Activated T-helper 1 cell treated with anti-CD3 and anti-CD28 coated beads, Interleukin-12 subunit alpha, Interleukin-12 subunit beta, Interleukin-2, Interleukin-4 antibody, amounts not matched to agents 30 ng/mL and 10 ng/mL and 1 ng/mL, durations not matched to agents 14 hours and 24 hours and 36 hours (primary cell): ENCODE measurements at places on chromosomes 7 and 10. TPM values are rescaled to one million over a fixed set of nuclear protein-coding genes. Genes with fewer than 3 reads are reported as not detected.
A peak's percentile ranks its signal among the peaks of the same experiment; 100 is the strongest.

The UNC5B gene
- total RNA-seq: 0.07 and 0.10 TPM in 2 replicates

DNA sequence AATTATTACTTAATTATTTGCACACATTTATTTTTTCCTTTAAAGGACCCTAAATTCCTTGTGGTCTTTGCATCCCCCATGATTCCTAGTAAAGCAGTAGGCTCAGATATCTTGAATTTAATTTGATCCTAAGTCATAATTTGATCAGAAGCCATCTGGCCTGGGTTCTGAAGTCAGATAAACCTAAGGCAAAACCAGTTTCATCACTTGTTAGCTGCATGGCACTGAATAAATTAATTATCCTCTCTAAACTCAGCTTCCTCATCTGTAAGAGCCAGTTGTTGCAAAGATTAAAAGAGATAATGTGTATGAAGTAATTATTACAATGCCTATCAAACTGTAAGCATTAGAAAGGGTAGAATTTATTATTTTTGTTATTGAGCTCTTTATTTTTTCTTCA is 293.1 kb downstream of the GRM8 start:
- no peaks in the 10 kb centered on the region for H3K4me1 ChIP-seq
- H3K4me3 ChIP-seq: no peak overlapping the region
- DNase-seq: no peak
- H3K27me3 ChIP-seq: no peaks in the 10 kb centered on the region

The PLEKHS1 gene
- 0.05 and 0.07 TPM in 2 replicates for total RNA-seq

The GIMAP7 gene
- 46.9 and 55.1 TPM in 2 replicates for total RNA-seq

The PRLHR gene
- not detected in 2 replicates for total RNA-seq

DNA sequence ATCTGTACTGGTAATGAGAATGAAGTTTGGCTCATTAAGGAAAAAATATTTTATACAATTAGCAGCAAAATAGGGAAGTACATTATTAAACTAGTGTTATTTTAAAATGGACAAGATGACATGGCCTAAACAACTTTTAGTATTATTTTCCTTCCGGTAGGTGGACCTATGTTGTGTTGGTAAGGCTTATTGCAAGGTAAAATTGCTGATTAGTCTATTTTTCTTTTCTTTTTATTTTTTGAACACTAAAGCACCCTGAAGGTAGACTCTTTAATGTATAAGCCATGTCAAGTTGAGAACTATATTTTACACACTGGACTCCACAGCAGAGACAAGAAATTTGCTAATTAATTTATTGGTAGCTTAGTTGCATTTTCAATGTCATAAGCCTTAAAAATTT is 239.5 kb upstream of the POT1 start:
- H3K4me1 ChIP-seq: no peaks in the 10 kb centered on the region
- no peak overlapping the region for H3K4me3 ChIP-seq
- DNase-seq: no peak

- H3K36me3 ChIP-seq: no peaks in the 10 kb centered on the region
- no peak overlapping the region for H3K27ac ChIP-seq
- H3K27me3 ChIP-seq: peaks cover 41% of the 10 kb centered on the region
- no peak for DNase-seq
- H3K4me3 ChIP-seq: no peak overlapping the region
Measured at GRCh38 chr7:26664274-26664673, 200.1 kb downstream of the SKAP2 start.

The RBM20 gene
- total RNA-seq: not detected in 2 replicates

GRCh38 chr7:79610748-79611304 is 157.4 kb upstream of the MAGI2 start:
- H3K27me3 ChIP-seq: no peaks in the 10 kb centered on the region
- DNase-seq: no peak
- H3K4me1 ChIP-seq: no peaks in the 10 kb centered on the region

The DNAJB6 gene
- 127 and 137 TPM in 2 replicates for total RNA-seq

The PAX4 gene
- not detected in 2 replicates for total RNA-seq

The FAM24B gene
- 13.1 and 18.4 TPM in 2 replicates for total RNA-seq

DNA sequence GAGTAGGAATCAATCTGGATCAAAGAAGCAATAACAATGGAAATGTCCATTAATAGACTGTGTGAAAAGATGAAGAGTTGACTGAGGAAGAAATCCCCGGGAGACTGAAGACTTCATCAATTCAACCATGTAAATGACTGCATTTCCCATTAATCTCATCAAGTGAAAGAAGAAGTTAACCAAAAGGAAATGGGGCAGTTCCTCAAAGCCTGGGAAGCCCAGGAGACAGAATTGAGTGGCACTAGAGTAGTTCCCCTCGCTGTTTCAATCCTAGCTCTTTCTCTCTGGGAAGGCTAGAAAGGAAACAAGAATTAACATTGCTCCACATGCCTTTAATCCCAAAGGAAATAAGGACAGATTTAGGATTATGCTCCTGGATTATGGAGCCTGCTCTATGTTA is 4.8 kb upstream of the OR6V1 start:
- no peaks in the 10 kb centered on the region for H3K4me1 ChIP-seq
- H3K36me3 ChIP-seq: no peaks in the 10 kb centered on the region
- H3K27ac ChIP-seq: no peak overlapping the region

GRCh38 chr7:93044147-93044810 is 73.5 kb downstream of the SAMD9 start:
- peaks cover 4% of the 10 kb centered on the region for H3K36me3 ChIP-seq
- peaks cover 41% of the 10 kb centered on the region for H3K4me1 ChIP-seq
- DNase-seq: no peak
- no peak overlapping the region for H3K27ac ChIP-seq
- no peak overlapping the region for H3K4me3 ChIP-seq

- no peak for DNase-seq
- peaks cover 21% of the 10 kb centered on the region for H3K4me1 ChIP-seq
- no peaks in the 10 kb centered on the region for H3K36me3 ChIP-seq
Measured at GRCh38 chr7:141076377-141076776, 2.5 kb downstream of the TMEM178B start.

The KCNIP2 gene
- total RNA-seq: 1.4 and 2.5 TPM in 2 replicates

DNA sequence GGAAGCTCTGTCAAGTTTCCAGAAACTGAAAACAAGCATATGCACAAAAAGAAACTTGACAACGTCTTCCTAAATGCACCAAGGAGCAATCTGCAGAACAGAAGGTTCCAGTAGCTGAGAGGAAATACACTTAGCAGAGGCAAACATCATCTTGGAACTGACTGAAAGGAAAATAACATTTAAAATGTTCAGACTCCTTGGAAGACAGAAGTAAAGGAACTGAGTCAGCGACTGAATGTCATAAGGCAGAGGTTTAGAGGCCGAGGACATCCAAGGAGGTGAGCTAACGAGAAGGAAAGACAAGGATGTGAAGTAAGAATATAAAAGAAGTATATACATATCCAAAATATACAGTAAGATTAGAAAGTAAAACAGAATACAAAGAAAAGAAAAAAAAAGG is 24.1 kb downstream of the SEMA3D start:
- no peaks in the 10 kb centered on the region for H3K27me3 ChIP-seq
- DNase-seq: no peak
- H3K4me1 ChIP-seq: peaks cover 5% of the 10 kb centered on the region
- H3K27ac ChIP-seq: no peak overlapping the region
- no peaks in the 10 kb centered on the region for H3K36me3 ChIP-seq

DNA sequence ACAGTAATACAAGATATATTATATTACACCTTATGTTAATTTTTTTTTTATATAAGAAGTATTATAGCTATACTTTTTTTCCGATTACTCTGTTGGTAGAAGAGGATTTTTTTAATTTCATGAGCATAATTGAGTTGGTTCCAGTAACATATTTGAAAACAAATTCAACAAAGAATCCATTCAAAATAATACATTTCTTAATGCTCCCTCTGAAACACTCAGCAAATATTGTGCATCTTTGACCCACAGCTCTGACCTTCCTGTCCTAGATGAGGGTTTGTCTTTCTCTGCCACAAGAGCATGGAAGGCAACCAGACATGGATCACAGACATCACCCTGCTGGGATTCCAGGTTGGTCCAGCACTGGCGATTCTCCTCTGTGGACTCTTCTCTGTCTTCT is at the start of gene OR2A2:
TSS of gene OR2A2 (plus strand) at position 301 of the 400 bp plus-strand sequence. CDS start at position 301, 0 bp downstream.
- H3K27ac ChIP-seq: no peak within 1 kb of the TSS
- H3K36me3 ChIP-seq: no peaks in the 10 kb centered on the region
- no peak for DNase-seq
- H3K27me3 ChIP-seq: peaks cover 15% of the 10 kb centered on the region
- H3K4me1 ChIP-seq: no peaks in the 10 kb centered on the region

GRCh38 chr10:69057951-69058297 is 30.0 kb upstream of the SRGN start:
- H3K4me3 ChIP-seq: no peak overlapping the region
- H3K36me3 ChIP-seq: peaks cover 2% of the 10 kb centered on the region
- H3K27ac ChIP-seq: peak overlapping the region; percentile 81
- peaks cover 54% of the 10 kb centered on the region for H3K4me1 ChIP-seq
- DNase-seq: no peak

- H3K27me3 ChIP-seq: no peaks in the 10 kb centered on the region
- H3K36me3 ChIP-seq: no peaks in the 10 kb centered on the region
- H3K4me1 ChIP-seq: no peaks in the 10 kb centered on the region
- DNase-seq: no peak
- no peak overlapping the region for H3K27ac ChIP-seq
Measured at GRCh38 chr10:131850383-131850870, 50.4 kb upstream of the PPP2R2D start.

DNA sequence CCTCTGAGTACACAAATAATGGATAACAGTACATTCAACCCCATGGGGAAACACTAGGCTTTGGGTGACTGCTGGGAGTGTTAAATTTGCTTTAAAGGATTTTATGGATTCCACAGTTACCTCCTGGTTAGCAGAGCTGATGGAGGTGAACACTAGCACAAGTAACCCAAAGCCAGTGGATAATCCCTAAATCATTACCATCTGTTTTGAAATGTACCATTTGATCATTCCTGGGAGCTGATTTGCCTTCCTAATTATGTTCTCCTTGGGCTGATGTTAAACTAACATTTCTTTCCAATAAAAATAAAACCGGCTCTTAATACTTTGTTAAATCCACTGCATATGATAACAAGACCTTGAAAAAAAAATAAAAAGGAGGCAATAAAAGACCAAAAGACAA is 493.9 kb downstream of the PLXNA4 start:
- H3K4me1 ChIP-seq: no peaks in the 10 kb centered on the region
- H3K4me3 ChIP-seq: no peak overlapping the region
- H3K27me3 ChIP-seq: peaks cover 5% of the 10 kb centered on the region
- DNase-seq: no peak
- no peak overlapping the region for H3K27ac ChIP-seq

GRCh38 chr10:123496996-123497660 is 169.0 kb upstream of the GPR26 start:
- no peaks in the 10 kb centered on the region for H3K36me3 ChIP-seq
- no peaks in the 10 kb centered on the region for H3K4me1 ChIP-seq
- no peak overlapping the region for H3K27ac ChIP-seq
- DNase-seq: no peak
- no peak overlapping the region for H3K4me3 ChIP-seq
- H3K27me3 ChIP-seq: peaks cover 5% of the 10 kb centered on the region

The COBL gene
- total RNA-seq: not detected in 2 replicates

- H3K36me3 ChIP-seq: no peaks in the 10 kb centered on the region
- DNase-seq: no peak
- peaks cover 3% of the 10 kb centered on the region for H3K27me3 ChIP-seq
- H3K27ac ChIP-seq: no peak overlapping the region
Measured at GRCh38 chr7:50641442-50642405, 76.5 kb upstream of the DDC start.

- H3K27me3 ChIP-seq: peaks cover 2% of the 10 kb centered on the region
- peak overlapping the region; percentile 80 for H3K27ac ChIP-seq
- peaks cover 2% of the 10 kb centered on the region for H3K36me3 ChIP-seq
- peaks cover 22% of the 10 kb centered on the region for H3K4me1 ChIP-seq
- peak; percentile 20 for DNase-seq
Measured at GRCh38 chr7:76142861-76143260, 58.8 kb upstream of the SRRM3 start.

- DNase-seq: no peak
- no peak overlapping the region for H3K27ac ChIP-seq
- H3K4me1 ChIP-seq: no peaks in the 10 kb centered on the region
- no peak overlapping the region for H3K4me3 ChIP-seq
Measured at GRCh38 chr7:133117452-133117851, 35.6 kb upstream of the CHCHD3 start.

GRCh38 chr10:52443419-52444388 is 129.6 kb downstream of the DKK1 start:
- no peaks in the 10 kb centered on the region for H3K27me3 ChIP-seq
- no peak overlapping the region for H3K4me3 ChIP-seq
- no peak overlapping the region for H3K27ac ChIP-seq
- DNase-seq: no peak
- H3K36me3 ChIP-seq: no peaks in the 10 kb centered on the region

The GNG11 gene
- total RNA-seq: not detected in 2 replicates

DNA sequence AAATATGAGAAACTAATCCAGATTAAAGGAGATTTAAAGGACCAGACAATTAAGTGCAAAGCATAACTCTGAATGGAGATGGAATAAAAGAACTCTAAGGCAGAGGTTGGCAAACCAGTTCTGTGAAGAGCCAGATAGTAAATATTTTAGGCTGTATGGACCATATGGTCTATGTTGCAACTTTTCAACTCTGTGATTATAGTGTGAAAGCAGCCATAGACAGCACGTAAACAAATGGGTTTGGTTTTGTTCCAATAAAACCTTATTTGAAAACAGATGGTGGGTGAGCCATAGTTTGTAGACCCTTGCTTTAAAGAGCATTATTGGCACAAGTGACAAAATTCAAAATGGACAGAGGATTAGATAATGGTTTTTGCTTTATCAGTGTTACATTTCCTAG is 884.1 kb downstream of the CCSER2 start:
- no peak overlapping the region for H3K4me3 ChIP-seq
- peaks cover 2% of the 10 kb centered on the region for H3K27me3 ChIP-seq
- H3K27ac ChIP-seq: no peak overlapping the region
- no peak for DNase-seq
- H3K36me3 ChIP-seq: no peaks in the 10 kb centered on the region

GRCh38 chr7:157139111-157139809 is 534 bp downstream of the UBE3C start:
- peak overlapping the region; percentile 77 for H3K27ac ChIP-seq
- peaks cover 48% of the 10 kb centered on the region for H3K4me1 ChIP-seq
- DNase-seq: peak; percentile 69
- peak overlapping the region; percentile 87 for H3K4me3 ChIP-seq

GRCh38 chr10:52954407-52954806 is 181.8 kb upstream of the MBL2 start:
- no peak overlapping the region for H3K4me3 ChIP-seq
- H3K27me3 ChIP-seq: no peaks in the 10 kb centered on the region
- DNase-seq: no peak

The SUGCT gene
- total RNA-seq: 0.93 TPM in 1 of 2 replicates, not detected in the other

- no peak for DNase-seq
- peaks cover 8% of the 10 kb centered on the region for H3K36me3 ChIP-seq
- H3K4me1 ChIP-seq: no peaks in the 10 kb centered on the region
- H3K27ac ChIP-seq: no peak overlapping the region
Measured at GRCh38 chr10:16742165-16742960, 74.9 kb downstream of the RSU1 start.
